Activated naive CD4-positive, alpha-beta T cell treated with anti-CD3 and anti-CD28 coated beads, Interleukin-2, amount 50 U/mL, for 72 hours (primary cell): ENCODE measurements at places on chromosomes 6 and 20. TPM values are rescaled to one million over a fixed set of nuclear protein-coding genes. Genes with fewer than 3 reads are reported as not detected.

GRCh38 chr6:68779366-68779765 lies 144.3 kb downstream of the ADGRB3 start:
- no peak for DNase-seq

- no peak for DNase-seq
These were observed 130.8 kb downstream of the SYCP2 start for GRCh38 chr20:59802471-59803221.

- DNase-seq, result no peak
These were observed 22.2 kb upstream of the TULP4 start for GRCh38 chr6:158290040-158290439.

- DNase-seq, result peak; percentile 98
These were observed at the start of gene TFB1M for GRCh38 chr6:155314092-155314772. TFB1M (minus strand) TSS chr6:155314484; CDS start chr6:155314428, 56 bp downstream.

DNA sequence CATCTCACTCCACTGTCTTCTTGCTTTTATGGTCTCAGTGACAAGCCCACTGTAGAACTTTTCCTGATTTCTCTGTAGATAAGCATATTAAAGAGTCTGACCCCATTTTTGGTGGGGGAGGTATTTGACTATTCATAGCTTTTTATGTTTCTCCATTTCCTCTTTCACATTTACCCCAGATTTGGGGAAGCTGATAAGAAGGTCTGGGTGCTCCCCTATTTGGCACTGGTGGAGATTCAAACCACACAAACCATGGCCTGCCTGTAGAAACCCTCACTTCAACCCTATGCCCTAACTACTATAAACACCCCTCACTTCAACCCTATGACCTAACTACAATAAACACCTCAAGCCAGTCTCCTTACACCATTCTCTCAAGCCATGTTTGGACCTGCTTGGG lies 196.2 kb upstream of the SYNDIG1 start:
- no peak for DNase-seq

- no peak for DNase-seq
These were observed 40.0 kb downstream of the SLC9A8 start for GRCh38 chr20:49852522-49853080.

DNA sequence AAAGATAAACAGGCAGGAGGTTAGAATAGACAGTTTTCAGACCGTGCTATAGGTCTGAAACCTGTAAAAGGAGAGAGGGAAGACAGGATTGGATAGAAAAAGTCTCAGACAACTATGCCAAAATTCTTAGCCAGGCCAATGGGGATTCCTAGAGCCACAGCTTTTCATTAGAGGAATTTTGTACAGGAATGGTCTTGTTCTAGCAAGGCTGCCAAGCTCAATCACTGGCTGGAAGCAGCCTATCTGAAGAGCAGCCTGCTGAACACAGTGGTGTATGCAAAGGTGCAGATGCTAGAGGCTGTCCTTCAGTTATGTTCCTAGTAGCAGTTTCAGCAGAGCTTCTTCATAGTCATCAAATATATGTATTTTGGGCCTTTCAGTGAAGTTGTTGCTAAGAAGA lies 313.1 kb downstream of the GRIK2 start:
- DNase-seq, result no peak

DNA sequence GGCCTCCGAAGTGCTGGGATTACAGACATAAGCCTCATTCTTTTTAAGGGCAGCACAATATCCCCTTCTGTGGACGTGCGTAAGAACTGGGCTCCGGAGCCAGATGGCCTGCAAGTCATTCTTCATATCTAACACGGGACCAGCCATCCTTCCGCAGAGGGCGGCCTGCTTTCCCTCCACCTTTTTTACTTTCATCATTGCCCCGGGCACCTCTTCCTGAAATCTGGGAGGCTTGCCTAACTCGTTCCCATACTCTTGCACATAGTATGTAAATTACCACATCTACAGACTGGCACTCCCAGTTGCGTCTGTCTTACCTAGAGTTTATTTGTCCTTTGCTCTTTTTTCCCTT lies 29.9 kb upstream of the SLC23A2 start:
- no peak for DNase-seq

GRCh38 chr6:7000825-7001777 lies 106.7 kb upstream of the RREB1 start:
- no peak for DNase-seq

GRCh38 chr6:8082954-8083858 lies 19.0 kb upstream of the BLOC1S5 start:
- DNase-seq, result no peak

DNA sequence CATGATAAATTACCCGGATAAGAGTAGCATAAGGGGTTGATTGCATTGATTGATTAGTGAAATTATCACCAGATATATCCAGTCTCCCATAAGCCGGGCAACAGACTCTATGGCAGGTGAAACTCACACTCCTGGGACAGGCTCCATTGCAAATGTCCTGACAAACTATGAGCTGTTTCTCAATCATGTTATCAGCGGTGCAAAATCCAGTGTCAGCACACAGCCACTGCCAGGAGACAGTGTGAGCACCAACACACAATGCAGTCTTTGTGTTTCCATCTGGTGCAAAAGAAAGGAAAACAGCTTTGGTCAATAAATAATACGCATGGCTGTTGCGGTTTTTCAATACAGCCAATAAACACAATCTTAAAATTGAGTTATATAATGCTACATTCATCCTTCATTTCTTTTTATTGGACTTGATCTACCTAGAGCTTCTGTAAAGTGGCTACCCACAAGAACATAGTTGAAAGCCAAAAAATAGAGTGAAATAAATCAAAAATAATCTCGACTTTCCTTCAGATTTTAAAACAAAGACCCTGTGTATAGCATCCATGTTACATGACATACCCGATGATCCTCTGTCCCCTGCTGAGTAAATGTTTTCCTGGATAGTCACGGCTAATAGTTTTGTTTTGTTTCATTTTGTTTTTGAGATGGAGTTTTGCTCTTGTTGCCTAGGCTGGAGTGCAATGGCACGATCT lies 64.3 kb upstream of the AFDN start:
- no peak for DNase-seq

DNA sequence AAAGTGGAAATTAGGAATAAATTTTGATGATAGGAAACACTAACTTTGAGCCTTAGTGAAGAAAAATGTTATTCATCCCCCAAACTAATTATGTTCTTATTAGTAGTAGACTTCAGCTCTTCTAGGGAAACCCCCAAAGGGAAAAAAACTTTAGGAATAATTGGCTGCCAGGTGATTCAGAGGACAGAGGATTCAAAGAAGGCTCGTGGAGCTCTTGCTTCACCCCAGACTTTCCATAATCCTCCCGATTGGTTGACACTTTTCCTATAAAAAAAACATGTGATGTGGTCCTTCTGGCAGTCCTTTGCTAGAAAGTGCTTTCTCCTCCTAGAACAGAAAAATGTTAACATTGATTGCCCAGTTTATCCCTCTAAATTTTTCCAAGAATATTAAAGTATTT lies 5.6 kb upstream of the CCDC170 start:
- no peak for DNase-seq

DNA sequence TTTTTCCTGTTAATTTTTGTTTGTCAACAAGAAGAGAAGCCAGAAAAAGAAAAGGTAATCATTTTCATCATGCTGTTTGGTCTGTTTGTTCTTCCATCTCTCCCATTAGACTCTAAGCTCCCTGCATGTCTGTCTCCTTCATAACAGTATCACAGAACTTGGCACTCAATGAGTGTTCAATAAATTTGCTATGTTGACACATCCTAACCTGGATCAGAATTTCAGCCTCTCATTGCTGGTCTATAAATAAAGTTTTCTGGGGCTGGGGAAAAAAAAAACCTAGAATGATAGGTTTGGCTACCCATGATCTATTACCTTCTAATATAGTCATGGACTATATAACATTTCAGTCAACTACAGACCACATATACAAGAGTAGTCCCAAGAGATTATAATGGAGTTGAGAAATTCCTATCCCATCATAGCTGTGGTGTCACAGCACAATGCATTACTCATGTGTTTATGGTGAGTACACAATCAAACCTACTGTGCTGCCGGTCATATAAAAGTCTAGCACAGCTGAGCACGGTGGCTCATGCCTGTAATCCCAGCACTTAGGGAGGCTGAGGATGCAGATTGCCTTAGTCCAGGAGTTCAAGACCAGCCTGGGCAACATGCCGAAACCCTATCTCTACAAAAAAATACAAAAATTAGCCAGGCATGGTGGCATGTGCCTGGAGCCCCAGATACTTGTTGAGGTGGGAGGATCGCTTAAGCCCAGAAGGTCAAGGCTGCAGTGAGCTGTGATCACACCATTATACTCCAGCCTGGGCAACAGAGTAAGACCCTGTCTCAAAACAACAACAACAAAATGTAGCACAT lies 5.9 kb downstream of the NUDT3 start:
- DNase-seq, result no peak

SMOC2 gene
- not detected for total RNA-seq

SLC52A3 gene
- total RNA-seq, result not detected

ATP6V1G2 gene
- total RNA-seq, result 7.4 TPM

CAGE1 gene
- not detected for total RNA-seq

STK38 gene
- 25.7 TPM for total RNA-seq

TOX2 gene
- total RNA-seq, result 1.5 TPM

GJA10 gene
- not detected for total RNA-seq

CDH26 gene
- total RNA-seq, result 1.7 TPM
